ENCODE measurements at places on chromosomes 2 and 18. TPM values are rescaled to one million over a fixed set of nuclear protein-coding genes. Genes with fewer than 3 reads are reported as not detected.

- no peak for DNase-seq
Observed at GRCh38 chr2:214180686-214181085, 230.2 kb upstream of the VWC2L start.

- no peak for DNase-seq
Observed at GRCh38 chr2:187358531-187358930, 89.5 kb downstream of the CALCRL start.

- DNase-seq: no peak
Observed at GRCh38 chr2:38685116-38685735, 19.3 kb downstream of the GALM start.

DNA sequence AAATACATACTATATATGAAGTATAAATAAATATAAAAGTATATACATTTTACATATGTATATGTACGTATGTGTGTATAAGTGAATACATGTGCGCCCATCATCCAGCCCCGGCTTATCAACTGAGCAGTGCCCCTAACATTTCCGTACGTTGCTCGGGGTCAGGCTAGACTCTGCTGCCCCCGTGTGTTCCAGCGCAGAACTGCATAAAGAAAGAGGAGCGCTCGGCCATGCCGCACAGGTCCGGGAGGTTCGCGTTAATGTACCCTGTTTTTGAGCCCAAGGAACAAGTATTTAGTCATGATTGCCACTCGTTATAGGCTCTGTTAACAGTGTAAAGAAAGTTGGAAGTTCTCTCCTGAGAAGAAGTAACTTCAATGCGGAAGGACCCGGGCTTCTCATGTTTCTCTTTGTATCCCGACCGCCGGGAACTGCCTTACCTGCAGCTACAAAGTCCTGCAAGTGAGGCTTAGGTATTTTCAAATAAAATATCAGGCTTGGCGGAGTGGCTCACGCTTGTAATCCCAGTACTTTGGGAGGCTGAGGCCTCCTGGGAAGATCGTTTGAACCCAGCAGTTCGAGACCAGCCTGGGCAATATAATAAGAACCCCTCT is 55.7 kb downstream of the CD8B2 start:
- peak; percentile 65 for DNase-seq

DNA sequence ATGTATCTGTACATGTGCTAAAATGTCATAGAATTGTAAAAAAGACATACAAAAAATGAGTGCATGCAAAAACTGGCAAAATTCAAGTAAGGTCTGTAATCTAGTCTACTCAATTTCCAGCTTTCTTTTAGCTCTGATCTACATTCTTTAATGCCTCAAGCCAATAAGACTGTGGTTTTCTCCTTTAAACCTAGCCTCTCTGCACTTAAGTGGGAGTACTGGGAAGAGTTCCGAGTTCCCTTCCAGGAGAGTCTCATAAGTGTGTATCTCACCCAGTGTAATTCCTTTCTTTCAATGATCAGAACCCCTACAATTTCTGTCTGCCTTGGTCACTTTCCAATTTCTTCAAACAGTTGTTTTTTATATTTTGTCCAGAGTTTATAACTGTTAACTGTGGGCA is 150.1 kb downstream of the PTRHD1 start:
- DNase-seq: no peak

- DNase-seq: no peak
Observed at GRCh38 chr18:48908916-48909315, 41.8 kb downstream of the SMAD7 start.

- DNase-seq: no peak
Observed at GRCh38 chr2:70141212-70141901, 49.5 kb downstream of the C2orf42 start.

- no peak for DNase-seq
Observed at GRCh38 chr2:191740759-191741158, 62.8 kb downstream of the NABP1 start.

DNA sequence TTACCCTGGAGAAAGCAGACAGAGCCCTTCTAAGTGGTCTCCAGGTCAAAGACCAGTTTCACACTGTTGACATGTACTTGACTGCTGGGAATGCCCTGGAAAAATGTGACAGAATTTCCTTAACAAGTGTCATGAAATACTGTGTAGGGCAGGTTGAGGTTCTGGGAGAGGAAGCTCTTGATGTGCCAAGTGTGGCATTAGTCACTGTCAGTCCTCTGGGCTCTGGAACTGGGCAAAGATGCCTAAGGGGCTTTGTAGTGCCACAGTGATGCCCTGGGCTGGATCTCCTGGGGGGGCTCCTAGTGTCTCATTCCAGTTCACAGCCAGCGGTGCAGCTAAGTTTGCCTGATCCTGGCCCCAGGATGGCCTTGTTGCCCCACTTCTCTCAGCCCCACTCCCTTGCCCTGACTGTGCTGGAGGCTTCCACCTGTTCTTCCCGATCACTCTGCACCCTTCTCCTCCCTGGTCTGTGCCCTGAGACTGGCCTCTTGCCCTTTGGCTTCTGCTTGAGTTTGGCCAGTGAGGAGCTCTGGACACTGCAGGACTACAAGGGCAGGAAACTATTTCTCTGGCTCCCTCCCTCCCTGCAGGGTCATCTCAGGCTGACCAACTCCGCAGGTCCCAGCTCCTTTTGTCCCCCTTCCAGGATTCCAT is 27.0 kb upstream of the FAM124B start:
- no peak for DNase-seq

DNA sequence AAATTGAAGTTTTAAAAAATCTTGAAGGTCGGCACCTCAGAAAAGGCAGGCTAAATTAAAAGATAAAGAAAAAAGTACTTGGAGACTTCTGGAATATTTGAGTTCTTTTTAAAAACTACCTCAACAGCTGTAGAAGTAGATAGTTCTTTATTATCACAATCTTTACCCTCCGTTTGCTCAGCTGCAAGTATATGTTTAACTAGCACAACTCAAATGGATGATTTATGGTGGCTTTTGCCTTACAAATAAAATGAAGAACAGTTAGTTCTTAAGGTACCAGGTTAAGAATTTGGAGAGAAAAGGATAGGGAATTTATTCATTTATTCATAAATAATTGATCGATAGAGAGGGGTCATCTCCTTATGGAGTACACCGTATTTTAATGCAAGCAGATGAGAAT is 237.6 kb upstream of the FOSL2 start:
- DNase-seq: no peak

DNA sequence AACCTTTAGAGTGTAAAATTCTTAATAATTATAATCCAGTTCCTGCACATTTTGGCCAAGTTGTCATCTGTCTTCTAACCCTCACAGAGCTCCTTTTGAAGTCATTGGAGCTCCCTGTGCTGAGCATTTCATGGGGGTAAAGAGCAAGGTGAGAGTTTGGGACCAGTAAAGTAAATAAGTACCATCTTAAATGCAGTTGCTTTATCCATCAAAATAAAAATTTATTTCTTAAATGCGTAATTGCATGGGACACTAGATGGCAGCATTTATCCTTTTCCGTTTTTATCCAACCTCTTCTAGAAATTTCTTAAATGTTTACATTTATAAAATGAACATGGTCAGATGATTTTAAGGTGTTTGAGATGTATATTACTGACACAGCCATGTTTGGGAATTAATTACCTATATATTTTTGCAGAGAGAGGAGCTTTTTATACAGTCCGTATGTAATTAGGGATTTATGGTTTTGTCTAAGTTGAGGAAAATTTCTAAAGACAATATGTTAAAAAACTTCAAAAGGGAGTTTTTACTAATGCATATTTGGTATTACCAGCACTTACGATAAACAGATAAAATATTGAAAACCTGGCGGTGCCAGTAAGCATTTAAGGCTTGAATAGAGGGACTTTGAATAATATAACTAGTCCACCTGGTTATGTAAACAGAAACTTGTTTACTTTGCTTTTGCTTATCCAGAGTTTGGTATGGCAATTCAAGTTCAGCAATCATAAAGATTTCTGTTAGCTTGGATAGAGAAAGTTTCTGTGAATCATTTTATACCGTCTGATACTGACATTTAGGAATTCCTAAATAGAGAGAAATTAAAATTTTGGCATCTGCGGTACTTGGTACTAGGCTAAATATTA is 54.5 kb downstream of the ACSL3 start:
- DNase-seq: no peak

DNA sequence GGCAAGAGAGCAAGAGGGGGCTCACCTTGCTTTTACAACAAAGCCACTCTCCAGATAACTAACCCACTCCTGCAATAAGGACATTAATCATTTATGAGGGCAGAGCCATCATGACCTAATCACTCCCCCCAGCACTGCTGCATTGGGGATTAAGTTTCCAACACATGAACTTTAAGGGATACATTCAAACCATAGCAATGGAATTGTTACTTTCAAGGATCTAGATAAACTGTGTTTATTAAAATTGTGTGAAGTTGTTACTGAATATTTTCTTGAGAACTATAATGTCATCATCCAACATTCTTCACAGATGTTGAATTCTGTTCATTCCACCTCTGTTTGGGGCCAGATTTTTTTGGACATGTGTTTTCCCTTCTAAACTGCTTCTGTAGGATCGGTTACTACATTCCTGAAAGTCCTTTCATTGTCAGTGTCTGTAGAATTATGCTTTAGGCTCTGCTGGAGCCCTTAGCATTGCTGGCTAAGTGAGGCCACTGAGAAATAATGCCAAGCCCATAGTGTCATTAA is 50.4 kb downstream of the SPATS2L start:
- no peak for DNase-seq

DNA sequence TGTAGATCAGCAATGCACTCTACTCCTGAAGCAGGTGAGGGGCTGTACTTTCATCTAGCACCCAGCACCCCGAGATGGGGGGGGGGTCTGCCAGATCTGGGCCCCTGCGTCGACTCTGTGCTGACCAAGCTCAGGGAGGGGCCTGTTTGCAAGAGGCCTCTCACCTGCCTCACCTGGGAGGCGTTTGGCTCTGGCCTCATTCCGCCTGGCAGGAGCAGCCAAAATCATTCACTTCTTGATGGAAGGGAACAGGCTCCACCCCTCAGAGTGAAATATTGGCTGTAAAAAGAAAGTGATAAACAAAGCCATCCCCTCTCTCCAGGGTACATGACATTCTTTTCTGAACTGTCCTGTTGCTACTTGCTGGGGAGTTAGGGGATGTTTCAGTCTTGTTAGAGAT is 10.7 kb upstream of the IL1R2 start:
- DNase-seq: no peak

DNA sequence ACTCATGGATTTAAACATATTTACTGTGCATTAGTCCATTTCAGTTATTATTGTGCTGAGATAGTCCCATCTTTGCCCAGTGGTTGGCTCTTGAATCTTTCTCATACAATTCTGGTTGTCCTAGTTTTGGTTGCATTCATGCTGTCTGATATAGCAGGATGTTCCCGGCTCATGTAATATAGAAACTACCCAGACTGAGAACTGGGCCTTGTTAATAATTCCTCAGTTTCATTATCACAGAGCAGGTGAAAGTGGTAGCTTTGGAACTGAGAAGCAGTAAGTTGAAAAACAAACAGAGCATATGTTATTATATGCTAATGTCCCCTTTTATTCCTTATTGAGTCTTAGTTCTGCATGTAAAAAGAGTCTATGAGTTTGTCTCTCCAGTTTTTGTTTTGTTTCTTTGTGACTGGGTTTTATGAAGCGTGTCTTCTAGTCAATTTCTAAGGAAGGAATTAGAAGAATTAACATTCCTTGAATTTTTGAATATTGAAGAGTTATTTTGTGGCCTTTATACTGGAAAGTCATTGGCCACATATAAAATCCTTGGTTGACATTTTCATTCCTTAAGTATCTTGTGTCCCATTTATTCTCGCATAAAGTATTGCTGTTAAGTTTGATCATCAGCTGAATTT is 43.3 kb downstream of the EIF5B start:
- no peak for DNase-seq

DNA sequence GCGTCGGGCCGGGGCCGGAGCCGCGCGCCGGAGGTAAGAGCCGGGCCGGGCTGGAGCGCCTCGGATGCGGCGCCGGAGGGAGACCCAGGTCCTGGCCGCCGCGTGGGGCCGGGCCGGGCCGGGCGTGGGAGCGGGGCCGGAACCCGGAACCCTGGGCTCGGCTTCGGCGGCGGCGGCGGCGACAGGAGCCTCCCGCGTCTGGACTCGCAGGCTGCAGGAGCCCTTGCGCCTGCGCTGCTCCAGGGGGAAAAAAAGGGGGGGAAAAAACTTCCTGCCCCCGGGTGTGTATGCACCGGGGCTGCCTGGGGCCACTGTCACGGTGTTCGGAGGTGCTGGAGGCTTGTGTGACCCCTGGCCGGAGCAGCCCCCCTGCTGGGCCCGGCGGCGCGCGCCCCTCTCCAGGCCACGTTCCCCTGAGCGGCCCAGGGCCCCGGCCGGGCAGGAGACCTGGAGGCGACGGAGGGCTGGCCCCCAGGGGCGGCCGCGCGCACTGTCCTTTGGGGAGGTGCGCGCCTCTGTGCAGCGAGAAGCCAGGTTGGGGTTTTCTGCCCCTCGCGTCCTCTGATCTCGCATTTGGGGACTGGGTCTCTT is 864 bp downstream of the KLHL29 start:
- peak; percentile 33 for DNase-seq

DNA sequence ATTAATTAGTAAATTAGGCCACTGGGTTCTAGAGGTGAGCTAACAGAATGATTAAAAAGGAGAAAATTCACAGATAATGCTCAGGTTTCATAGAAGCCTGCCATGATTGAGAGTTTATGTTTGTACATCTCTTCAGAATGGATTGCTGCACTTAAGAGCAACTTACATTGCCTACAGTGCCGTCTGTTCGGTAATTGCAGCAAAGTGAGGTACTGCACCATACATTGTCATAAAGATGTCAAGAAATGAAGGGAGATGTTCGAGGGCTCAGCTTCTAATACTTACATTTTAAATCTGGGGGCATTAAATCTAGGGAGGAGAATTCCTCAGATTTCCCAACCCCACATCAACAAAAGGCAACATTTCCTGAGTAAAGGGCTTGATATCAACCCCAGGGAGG is 976.2 kb upstream of the FANCL start:
- no peak for DNase-seq

GRCh38 chr2:8752385-8752784 is 70.5 kb downstream of the ID2 start:
- DNase-seq: no peak

DNA sequence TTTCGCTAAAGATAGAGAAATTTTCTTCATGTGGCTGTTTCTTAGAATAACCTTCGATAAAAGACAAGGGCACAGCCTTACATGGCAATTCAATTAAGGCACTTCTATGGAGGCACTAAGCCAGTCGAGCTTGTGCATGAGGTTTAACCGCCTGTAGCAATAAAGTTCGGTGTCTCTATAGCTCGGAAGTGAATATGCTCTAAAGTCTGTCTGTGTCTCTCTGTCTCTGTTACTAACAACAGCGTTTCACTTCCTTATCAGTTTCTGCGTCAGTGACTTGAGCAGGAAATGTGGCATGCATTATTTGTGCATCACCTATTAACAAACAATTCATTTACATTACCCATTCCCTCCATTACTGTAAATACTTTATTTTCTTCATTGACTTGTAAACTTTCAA is 365.1 kb upstream of the NETO1 start:
- DNase-seq: no peak

- DNase-seq: no peak
Observed at GRCh38 chr18:62784966-62785413, 69.6 kb downstream of the PHLPP1 start.

- no peak for DNase-seq
Observed at GRCh38 chr2:121640380-121641316, 8.6 kb downstream of the CLASP1 start.

The MAPRE2 gene
- total RNA-seq: 120 TPM

The DIPK1C gene
- total RNA-seq: 6.4 TPM

The CAPN14 gene
- 0.27 TPM for total RNA-seq

The EIF4E2 gene
- total RNA-seq: 44.2 TPM

The AQP12B gene
- total RNA-seq: not detected

The FAM228A gene
- total RNA-seq: 0.11 TPM

The FAM98A gene
- total RNA-seq: 84.8 TPM

All from left ventricle myocardium inferior (tissue), 1 donor.